ENCODE measurements at places on chromosomes 1 and 21. TPM values are rescaled to one million over a fixed set of nuclear protein-coding genes. Genes with fewer than 3 reads are reported as not detected.

The LRIG2 gene
- total RNA-seq = 7.6 TPM

The LENEP gene
- not detected for total RNA-seq

The TEDDM1 gene
- not detected for total RNA-seq

The S100A8 gene
- total RNA-seq = not detected

The TMEM81 gene
- 1.4 TPM for total RNA-seq

The ZBTB8A gene
- total RNA-seq = 5.7 TPM

The BCAS2 gene
- total RNA-seq = 62.6 TPM

The VPS45 gene
- total RNA-seq = 39.8 TPM

The C8B gene
- not detected for total RNA-seq

The RNU1-2 gene
- not detected for total RNA-seq

The CAMK1G gene
- not detected for total RNA-seq

The CACHD1 gene
- total RNA-seq = not detected

DNA sequence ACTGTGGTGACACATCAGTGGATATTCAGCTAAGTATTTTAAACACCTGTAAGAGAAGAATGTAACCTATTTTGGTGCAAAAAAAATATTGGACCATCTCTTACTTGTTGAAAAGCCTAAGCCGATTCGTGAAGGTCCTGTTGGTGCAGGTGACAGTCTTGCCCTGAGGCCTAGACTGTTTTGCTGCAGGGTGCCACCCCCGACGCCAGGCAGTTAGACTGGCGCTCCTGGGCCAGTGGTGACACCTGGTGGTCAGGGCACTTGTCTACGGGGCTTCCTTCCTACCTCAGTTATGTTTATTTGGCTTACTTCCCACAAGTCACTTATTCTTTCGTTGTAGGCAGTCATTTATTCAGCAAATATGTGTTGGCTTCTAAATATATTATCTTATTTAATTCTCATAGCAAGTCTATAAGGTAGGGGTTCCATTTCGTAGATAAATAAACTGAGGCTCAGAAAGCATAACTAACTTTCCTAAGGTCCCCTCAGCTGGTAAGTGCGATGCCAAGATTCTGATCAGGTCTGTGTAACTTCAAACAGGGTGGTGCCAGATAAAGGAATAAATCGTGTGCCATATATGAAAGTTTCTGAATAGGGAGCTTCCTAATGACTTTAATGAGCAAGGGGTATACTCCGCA, 1.9 kb downstream of the EEIG2 start:
- no peak for DNase-seq

GRCh38 chr1:56645677-56646305, 677 bp downstream of the PRKAA2 start:
- DNase-seq = no peak

DNA sequence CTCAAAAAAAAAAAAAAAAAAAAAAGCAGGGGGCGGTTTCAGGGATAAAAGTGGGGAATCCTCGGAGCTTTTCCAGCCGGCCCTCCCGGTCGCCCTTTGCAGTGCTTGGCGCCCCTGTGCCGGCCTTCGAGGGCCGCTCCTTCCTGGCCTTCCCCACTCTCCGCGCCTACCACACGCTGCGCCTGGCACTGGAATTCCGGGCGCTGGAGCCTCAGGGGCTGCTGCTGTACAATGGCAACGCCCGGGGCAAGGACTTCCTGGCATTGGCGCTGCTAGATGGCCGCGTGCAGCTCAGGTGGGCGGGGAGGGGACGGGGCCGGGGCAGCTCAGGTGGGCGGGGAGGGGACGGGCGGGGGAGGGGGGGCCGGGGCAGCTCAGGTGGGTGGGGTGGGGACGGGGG, 25.3 kb downstream of the RNF223 start:
- DNase-seq = no peak

DNA sequence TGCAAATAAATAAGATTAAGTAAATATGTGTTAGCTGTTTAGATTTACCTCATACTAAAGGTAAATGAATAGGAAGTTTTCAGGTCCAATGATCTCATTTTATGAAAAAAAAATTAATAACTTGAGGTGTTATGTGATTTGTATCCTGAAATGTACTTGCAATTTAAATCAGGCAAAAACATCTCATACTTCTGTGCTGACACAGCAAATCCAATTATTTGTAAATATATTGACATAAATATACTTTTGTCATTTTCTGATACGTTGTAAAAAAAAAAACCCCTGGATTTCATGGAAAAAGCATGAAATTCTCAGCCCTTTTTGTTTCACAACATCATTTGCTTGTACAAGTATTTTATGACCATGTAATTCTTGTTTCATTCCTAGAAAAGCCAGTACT, 184.1 kb upstream of the NCAM2 start:
- no peak for DNase-seq

DNA sequence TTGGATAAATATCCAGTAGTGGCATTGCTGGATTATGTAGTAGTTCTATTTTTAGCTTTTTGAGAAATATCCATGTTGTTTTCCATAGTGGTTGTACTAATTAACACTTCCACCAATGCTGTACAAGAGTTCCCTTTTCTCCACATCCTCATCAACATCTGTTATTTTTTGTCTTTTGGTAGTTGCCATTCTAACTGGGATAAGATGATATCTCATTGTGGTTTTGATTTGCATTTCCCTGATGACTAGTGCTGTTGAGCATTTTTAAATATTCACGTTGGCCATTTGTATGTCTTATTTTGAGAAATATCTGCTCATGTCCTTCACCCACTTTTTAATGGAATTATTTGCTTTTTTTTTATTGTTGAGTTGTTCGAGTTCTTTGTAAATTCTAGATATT, 183.9 kb downstream of the PTPRU start:
- peak; percentile 62 for DNase-seq

- DNase-seq = no peak
These were observed 149.8 kb downstream of the NCAM2 start for GRCh38 chr21:21148009-21148408.

DNA sequence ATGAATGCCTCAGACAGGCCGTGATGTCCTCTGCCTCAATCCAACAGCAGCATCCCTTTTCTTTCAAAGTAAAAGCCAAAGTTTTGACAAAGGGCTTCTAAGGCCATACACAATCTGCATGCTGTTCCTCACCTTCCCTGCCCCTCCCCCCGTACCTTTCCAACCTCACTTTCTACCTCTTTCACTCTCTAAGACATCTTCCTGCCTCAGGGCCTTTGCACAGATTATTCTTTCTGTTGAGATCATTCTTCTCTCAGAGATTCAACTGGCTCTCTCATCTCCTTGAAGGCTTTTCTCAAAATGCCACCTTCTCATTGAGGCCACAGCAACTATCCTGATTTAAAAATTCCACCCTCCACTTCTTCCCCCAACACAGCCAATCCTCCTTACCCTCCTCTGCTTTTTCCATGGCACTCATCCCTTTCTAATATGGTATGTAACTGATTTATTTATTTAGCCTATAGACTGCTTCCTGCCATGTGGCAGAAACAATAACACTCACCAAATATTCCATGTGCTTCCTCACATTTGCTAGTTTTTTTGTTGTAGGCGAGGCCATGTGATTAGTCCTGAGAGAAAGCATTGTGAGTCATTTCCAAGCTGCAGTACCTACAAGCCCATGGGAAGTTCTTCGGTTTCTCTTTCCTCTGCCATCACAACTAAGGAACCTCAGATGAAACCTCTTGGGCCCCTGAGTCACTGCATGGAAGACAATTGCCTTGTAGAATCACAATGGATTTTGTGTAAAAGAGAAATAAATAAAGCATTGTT, 58.7 kb upstream of the GADD45A start:
- peak; percentile 94 for DNase-seq

DNA sequence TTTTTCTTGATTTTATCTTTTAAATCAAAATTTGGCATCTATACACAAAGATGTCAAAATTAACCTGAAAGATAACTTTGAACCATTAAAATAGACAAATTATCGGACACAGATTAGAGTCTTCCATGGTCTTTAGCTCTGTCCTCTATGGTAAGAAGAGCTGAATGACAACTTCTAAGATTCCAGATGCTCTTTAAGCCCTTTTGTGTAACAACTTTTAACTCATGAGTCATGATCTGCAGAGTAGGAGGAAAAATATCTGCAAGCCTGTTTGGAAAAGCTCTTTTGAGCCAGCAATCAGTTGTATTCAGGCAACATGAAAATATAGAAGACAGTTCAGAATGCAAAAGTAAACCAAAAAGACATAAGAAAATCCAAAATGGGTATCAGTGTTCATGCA, 37.8 kb downstream of the TTC13 start:
- peak; percentile 45 for DNase-seq

GRCh38 chr1:221698579-221699349, 43.1 kb downstream of the DUSP10 start:
- DNase-seq = no peak

DNA sequence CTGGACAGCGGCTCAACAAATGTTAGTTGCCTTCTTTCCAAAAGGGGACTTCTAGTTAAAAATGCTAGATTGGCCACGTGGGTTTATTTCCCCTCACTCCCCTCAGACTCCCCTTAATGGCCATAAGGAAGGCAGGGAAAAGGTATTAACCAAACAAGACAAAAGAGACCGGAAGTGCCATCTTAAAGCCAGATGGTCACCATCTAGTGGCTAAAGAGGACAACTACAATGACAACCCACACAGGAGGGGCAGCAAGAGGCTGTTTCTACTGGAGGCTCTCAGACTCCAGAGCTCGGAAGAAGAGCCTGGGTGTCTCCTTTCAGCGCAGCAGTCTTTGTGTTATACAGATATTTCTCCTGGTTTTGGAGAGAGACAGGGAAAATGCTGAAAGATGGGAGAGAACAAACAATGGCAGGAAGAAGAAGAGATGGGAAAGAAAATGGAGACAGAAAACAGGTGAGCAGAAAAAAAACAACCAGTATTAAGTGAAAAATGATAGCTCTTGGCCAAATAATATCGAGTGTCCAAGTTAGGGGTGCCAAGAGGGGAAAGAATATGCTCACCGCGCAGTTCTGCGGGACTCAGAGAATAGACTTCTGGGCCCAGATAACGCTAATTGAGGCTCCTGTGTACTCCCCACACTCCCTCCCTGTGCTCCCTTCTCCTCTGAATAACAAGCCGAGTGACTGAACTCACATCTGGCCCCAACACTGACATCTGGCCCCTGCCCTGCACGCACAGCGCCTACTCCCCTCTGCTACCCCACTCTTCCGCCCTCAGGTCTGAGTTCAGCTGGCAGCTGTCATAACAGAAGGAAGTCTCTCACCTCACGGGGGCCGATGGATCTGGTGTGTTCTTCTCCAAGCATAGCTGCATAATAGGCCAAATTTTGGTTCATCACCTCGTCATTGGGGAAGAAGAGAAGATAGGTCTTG, 9.6 kb downstream of the P3H1 start:
- peak; percentile 60 for DNase-seq

DNA sequence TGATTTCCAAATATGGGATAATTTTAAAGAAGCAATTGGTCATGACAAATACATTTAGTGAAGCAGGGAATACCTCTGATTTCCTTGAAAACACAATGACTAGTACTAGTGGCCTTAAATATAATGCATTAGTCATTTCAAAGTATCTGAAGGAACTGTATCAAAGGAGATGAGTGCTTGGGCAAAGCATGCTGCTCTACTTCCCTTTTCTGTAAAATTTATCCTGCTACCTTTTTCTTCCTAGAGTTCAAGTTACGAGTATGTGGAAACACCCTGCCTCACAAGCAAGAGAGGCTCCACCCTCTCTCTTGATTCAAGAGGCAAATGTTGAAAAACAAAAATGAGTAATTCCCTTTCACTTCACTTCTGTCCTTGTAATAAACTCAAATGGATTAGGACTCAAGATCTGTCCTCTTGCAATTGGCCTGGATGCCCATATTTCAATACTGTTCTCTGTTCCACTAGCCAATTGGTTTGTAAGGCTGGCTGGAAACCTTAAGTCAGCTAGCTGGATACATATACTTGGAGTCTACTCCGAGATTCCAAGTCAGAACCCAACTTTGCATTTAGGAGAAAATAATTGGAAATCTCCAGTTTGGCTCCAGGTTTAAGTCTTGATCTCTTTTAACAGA, 92.5 kb downstream of the CDC42BPA start:
- peak; percentile 80 for DNase-seq

- no peak for DNase-seq
These were observed 567.5 kb downstream of the PLA2G4A start for GRCh38 chr1:187396226-187396625.

- no peak for DNase-seq
These were observed 77.9 kb upstream of the RRP15 start for GRCh38 chr1:218207194-218207593.

GRCh38 chr1:58815069-58815685, 31.3 kb upstream of the JUN start:
- DNase-seq = peak; percentile 79

GRCh38 chr21:43340491-43341377, 86.2 kb downstream of the SIK1 start:
- peak; percentile 84 for DNase-seq

- DNase-seq = no peak
These were observed 10.2 kb downstream of the C1orf94 start for GRCh38 chr1:34186741-34187494.

GRCh38 chr1:158924677-158925076, 6.7 kb upstream of the PYHIN1 start:
- DNase-seq = no peak

DNA sequence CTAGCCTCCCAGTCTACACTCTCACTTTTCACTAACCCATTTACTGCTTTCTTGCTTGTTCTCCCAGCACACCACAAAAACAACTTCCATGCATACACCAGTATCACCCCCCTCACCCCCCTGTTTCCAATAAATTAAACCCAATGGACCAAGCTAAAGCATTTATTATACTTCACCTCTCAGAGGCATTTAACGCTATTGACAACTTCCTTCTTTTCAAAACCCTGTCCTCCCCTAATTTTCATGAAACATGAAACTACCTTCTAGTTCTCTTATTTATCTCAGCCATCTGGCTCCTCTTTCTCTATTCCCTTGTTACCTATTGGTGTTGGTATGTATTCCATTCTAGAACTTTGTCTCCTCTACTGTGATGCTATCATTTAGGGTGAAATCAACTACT, 32.3 kb downstream of the PTPRC start:
- DNase-seq = no peak
